ENCODE measurements at places on chromosomes 1 and 21.

- no peak for DNase-seq
Observed at GRCh38 chr1:232355162-232356006, 274.5 kb downstream of the SIPA1L2 start.

DNA sequence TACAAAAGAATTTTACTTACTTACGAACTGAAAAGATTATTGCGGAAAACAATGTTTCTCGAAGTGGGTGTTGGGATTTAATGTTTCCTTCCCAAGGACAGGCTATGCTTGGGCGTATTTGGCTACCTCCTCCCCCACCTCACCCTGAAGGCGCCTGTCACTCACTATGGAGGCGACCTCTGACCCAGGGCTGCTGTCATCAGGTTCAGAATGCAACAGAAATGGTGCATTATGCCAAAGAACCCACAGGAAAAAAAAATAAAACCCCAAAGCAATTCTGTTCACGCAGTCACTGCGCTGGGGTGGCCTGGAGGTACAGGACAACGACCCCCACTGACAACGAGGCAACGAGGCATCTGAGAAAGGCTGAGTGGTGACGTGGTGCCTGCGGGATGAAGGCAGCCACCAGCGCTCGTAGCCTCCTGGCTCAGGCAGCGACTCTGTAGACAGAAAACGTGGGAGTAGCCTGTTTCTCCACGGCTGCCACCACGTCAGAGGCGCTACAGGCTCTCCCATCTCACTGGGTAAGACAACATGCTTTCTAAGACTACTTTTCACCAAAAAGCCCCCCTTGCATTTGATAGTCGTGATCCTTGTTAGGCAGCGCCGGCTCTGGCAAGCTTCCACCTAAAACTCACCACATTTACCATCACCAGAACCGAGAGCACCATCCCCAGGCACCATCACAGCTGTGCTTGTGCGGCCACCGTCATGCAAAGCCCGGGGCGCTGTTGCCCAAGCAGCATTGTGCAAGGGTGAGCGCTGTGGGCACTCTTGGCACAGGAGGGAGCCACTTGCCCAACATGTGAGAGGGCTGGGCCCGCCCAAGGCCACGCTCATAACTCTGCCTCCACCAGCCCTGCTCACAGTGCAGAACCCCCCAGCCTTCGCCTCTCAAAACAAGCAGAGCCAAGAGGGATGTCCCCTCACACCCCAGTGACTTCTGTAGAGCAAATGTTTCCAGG lies 14.3 kb downstream of the NADK start:
- no peak for DNase-seq

GRCh38 chr1:199087144-199087543 lies 448.3 kb downstream of the PTPRC start:
- no peak for DNase-seq

GRCh38 chr1:32883338-32884031 lies 2.8 kb upstream of the HPCA start:
- no peak for DNase-seq

GRCh38 chr1:119549719-119550132 lies 42.7 kb downstream of the HSD3B1 start:
- peak; percentile 51 for DNase-seq

- DNase-seq, result no peak
Observed at GRCh38 chr1:181503171-181503810, 20.0 kb downstream of the CACNA1E start.

GRCh38 chr1:68346188-68346808 lies 103.5 kb downstream of the RPE65 start:
- DNase-seq, result no peak

GRCh38 chr21:36693489-36694030 lies 5.4 kb upstream of the SIM2 start:
- DNase-seq, result peak; percentile 50

GRCh38 chr1:40610156-40610555 lies 55.3 kb downstream of the RIMS3 start:
- DNase-seq, result no peak

- no peak for DNase-seq
Observed at GRCh38 chr1:101918277-101918676, 78.4 kb downstream of the OLFM3 start.

DNA sequence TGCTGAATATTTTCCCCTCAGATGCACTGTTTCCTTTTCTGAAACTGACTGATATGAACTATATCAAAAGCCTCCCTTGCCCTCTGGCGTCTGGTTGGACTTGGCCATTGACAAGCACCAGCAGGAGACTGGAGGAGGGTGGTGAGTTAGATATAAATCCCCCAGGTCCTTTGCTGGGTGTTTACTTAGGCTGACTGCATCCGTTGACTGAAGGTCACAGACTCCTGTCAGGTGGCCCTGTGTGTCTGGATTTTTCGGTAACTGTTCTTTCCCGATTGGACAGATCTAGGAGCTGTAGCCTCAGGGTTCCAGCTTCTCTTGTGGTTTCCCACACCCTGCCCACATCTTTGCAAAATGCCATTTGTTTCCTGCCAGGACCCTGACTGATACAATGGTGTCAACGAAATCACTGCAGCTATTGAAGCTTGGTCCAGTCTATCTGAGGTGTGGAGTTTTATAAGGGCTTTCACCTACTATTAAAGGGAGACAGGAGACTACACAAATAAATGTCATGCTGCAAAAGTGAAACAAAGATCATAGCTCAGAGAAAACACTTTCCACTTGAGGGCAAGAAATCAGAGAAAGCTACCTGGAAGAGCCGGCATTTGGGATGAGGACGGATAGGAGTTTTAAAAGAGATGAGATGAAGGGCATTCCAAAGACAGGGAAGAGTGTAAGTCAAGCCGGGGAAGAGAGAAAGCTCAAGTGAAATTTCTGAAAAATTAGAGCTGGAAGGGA lies 1.5 kb upstream of the MAGI3 start:
- DNase-seq, result no peak

- peak; percentile 89 for DNase-seq
Observed at GRCh38 chr1:44808063-44808937, at the start of gene BTBD19. Gene BTBD19 (plus strand): TSS chr1:44808523. CDS start chr1:44808821, 298 bp downstream.

DNA sequence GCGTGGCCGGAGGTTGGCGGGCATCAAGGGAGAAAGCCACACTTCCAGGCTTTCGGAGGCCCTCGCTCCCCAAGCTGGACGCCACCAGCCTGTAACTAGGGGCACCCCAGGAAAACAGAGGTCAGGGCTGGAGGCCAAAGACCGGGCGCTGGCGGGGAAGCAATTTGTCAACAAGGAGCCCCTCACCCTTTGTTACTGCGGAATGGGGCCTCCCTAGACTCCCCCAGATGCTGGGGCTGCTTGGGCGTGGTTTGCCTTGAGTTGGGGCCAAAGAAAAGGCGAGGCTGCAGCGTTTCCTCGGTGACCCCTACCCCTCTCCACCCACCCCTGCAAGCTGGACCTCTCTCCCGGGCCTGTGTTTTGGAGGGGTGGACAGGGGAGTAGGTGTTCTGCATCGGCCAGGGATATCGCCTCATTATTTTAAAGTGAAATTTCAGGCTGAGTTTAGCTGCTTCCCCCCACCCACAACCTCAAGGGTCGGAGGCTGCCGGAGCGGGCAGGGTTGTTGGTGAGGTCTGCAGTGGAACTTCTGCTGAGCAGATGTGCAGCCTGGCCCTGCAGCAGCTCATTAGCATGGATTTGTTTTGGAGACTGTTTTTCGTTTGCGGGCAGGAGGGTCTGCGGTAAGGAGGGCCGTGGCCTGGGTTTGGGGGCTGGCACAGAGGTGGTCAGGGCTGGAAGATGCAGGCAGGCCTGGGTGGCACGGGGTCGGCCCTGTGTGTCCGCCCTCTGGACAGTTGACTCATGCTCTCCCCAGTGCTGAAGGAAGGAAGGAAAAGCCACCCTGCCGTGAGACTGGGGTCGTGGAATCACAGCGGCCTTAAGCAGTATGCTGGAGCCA lies 1.5 kb downstream of the NBL1 start:
- DNase-seq, result no peak

GRCh38 chr1:16101623-16102022 lies 28.2 kb upstream of the FAM131C start:
- no peak for DNase-seq

DNA sequence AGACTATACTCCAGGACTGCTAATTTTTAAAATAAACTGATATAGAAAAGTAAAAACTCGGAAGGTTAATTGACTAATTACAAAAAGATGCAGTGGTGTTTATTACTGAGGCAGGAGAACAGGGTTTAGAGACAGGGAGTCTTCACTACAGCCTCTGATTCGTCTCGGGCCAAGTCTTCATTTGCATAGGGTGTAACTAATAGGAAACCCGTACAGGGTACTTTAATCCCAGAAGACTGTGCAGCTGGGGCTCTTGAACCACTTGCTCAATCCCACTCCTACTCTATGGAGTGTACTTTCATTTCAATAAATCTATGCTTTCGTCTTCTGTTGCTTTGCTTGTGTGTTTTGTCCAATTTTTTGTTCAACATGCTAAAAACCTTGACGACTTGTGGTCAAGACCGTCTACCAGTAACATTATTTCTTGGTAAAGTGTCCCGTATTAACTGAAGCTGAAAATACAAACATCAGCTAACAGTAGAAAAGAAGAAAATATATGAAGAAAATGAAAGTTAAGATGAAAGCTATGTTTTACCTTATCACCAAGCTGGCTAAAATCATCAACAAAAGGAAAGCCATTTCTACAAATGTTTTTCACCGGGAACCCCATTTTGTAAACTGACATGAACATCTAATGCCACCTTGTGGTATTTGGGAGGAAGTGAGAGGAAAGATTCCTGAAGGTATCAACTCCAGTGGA lies 8.0 kb downstream of the SDHB start:
- DNase-seq, result no peak

DNA sequence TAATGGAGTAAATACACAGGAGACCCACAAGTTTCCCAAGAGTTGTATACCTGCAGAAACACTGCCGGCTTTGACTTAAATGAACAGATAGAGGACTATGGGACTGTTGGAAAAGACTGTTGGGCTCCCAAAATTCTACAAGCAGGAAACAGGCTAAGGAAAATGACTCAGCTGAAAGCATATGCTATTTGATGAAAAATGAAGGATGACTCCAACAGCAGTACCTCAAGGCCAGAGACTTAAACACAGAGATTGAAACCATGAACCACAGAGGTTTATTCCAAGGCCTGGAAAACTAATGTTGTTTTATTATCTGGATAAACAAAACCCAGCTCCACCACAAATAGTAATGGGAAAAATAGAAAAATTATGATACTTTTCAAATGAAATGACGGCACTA lies 187.7 kb downstream of the TNFSF18 start:
- DNase-seq, result no peak

GRCh38 chr1:212366901-212367300 lies 47.8 kb downstream of the PACC1 start:
- DNase-seq, result no peak

DNA sequence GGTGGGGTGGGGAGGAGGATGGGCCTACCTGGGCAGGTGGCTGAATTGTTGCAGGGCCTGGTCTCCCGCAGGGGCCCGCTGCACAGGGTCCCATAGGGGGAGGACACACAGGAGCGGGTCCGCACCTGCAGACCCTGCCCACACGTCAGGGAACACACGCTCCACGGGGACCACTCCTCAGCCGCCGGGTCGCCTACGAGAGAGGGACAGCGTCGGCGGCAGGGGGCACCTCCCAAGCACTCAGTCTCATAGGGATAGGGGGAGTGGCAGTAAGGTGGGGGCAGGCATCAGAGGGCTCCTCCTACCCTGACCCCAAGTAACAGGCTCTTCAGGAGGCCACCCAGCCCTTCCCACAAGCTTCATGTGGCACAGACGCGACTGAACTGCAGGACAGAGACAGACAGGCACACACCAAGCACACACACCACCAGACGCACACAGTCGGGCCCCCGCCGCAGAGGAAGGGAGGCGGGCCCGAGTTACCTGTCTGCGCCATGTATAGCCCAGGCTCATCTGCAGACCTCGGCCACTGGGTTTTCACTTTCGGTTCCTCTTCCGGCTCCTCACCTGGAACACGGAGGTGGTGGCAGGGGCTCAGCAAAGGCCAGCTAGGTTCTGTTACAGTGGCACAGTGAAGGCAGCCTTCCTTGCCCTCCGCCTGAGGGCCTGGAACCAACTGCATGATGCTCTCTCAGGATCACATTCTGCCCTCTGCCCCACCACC lies 19.8 kb downstream of the ADGRB2 start:
- no peak for DNase-seq

GRCh38 chr1:177145106-177146070 lies 19.1 kb downstream of the ASTN1 start:
- no peak for DNase-seq

DNA sequence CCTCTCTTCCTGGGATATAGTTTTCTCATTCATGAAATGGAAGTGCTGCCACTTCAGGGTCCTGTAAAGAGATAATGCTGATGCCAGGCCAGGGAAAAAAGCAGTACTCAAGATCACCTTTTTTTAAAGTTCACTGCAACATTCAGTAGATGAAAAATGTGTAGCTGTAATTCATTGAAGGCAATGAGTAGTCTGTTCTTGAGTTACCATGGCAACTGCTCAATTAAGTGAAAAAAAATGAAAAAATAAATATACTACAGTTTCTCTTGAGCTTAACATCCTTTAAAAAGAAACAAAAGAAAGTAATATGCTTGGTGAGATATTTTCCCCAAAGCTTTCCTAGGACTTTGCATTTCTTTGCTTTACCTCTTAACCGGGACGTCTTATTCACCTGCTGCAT lies 183.3 kb downstream of the AK5 start:
- DNase-seq, result no peak

- no peak for DNase-seq
Observed at GRCh38 chr1:230860617-230861384, 7.5 kb downstream of the C1orf198 start.
